ENCODE measurements at places on chromosomes 5 and 9.

DNA sequence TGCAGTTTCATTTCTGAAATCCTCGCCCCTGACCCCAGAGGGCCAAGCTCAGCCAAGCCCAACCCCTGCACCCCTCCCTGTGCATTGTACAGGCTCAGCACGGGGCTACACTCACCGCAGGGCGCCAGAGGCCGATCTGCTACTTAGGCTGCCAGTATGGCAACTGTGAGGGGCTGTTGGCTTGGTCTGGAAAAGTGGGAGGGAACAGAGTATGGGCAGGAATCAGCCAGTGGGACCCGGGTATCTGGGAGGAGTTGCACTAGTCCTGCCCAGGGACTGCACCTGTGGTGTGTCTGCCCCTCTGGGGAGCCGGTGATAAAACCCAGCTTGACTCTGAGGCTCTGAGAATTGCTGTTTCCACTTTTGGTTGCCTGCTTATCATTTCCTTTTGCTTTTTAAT, 167.4 kb upstream of the KIF2A start:
- DNase-seq, result no peak

- DNase-seq, result no peak
These were observed 4.9 kb upstream of the OXCT1 start for GRCh38 chr5:41875121-41875520.

DNA sequence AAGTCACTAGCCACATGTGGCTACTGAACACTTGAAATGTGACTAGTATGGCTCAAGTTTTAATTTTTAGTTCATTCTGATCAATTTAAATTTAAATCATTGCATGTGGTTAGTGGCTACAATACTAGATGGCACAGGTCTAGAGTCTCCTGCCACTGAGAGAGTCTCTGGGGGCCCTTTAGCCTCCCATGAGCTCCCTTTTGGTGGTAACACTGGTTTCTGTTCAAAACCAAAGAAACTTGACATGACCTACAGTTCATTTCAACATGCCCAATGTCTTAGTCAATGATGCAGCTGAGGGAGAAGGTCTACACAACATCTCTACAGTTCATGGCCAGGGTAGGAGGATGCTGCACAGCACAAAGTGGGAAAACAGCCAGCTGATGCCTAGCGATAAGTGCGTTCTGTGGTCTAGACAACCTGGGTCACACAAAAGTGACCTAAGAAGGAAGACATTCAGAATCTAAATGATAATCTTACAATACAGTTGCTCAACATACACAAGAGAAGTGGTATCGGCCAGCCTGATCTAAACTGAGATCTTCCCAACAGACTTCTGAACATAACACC, 121.0 kb downstream of the AUH start:
- DNase-seq, result no peak

DNA sequence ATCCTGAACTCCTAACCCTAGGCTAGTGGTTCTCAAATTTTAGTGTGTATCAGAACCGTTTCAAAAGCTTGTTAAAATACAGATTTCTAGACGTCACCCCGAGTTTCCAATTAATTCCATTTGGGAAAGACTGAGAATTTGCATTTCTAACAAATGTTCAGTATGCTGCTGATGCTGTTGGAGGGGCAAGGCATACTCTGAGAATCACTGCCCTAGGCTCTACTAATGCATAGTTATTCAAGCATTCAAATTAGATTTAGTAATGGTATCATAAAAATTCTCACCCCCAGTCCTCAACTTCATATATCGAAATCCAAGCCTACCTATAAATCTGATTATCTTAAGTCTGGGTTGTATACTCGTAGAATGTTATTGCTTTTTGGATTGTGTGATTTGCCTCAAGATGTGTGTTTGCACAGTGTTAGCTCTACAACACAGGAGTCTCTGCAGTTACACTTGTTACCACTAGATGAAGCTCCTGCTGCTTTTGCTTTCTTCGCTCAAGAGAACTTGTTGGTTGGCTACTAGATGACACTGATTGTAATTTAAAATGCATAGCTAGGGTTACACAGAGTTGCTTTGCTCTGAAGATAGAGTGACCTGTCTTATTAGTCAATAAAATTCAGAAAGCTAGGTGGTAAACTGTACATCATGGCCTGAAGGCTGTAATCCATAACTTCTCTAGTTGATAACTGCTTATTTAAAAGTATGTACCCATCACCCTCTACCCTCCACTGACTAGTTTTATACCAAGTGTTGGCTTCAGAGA, 7.5 kb upstream of the ERAP2 start:
- DNase-seq, result peak; percentile 38

DNA sequence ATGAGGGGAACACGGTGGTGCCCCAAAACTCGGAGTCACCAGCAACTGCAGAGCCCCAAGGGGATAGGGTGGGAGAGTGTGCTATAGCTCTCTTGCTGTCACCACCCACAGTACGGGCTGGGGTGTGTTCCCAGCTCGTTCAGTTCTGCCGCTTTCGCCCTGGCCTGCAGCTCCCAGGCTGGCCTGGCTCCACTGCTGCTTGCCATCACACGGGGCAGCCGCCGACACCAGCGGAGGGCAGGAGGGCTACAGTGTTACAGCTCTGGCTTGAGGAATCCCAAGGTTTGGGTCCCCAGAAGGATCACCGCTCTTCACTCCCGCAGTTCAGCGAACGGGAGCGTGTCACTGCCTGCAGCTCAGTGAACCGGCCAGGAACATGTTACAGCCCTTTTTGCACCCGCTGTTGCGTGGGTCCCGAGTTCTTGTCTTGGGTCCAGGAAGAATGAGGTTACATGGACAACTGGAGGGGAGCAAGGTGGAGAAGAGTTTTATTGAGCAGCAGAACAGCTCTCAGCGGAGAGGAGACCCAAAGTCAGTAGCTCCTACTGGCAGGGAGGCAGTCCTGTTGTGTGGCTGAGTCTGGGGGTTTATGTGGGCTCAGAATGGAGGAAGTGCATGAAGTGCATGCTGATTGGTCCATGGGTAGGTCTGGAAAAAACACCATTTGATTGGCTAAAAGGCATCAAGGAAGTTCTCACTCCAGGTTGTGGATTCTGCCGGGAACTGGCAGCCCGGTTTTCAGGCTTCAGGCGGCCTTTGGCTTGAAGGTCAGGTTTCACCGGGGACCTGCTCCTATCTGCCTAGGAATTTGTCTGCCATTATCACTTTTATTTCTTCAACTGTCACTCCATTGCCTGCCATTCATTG, 113.4 kb downstream of the EHMT1 start:
- no peak for DNase-seq

- DNase-seq, result no peak
These were observed 12.6 kb downstream of the MGAT1 start for GRCh38 chr5:180790020-180790419.

GRCh38 chr9:81717061-81717746, 27.9 kb upstream of the TLE1 start:
- no peak for DNase-seq

Measured in skeletal muscle cell (primary cell).